ENCODE measurements at places on chromosomes 1 and 21.
A peak's percentile ranks its signal among the peaks of the same experiment; 100 is the strongest.

- no peak for DNase-seq
Observed at GRCh38 chr1:78143673-78144072, 97.9 kb downstream of the GIPC2 start.

DNA sequence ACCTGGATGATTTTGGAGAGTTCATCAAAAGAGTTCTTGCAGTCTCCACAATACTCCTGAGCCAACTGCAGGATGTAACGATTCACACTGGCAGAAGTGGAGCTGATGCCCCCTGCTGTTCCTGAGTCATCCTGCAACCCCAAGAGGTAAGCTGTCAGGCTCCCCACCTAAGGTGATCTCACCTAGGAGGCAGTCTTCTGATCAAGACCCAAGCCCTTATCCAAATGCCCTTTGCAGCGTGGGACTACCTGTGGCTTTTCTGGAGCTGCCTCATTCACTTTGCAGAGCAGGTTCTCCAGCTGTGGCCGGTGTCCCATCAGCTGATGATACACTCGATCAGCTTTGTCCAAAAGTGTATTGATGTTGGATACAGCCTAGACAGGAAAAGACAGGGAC lies 96.4 kb downstream of the UBR4 start:
- peak; percentile 45 for DNase-seq

GRCh38 chr1:227190321-227190720 lies 128.0 kb downstream of the CDC42BPA start:
- DNase-seq: no peak

DNA sequence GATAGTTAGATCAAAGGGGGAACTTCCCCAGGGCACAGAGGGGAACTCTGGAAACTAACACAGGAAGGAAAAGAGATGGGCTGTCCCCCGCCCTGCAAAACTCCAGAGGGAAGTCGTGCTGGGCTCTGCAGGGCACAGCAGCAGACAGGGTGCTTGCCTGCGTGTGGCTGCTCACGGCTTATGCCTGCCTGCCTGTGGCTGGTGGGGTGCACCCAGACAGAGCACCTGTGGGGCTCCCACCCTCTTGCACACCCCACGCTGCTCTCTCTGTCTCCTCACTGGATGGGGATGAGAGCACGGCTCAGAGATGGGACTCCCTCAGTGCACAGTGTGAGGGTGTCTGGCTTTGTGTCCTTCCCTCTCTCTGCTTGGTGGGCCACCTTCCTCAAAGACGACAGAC lies 13.5 kb upstream of the ETV3L start:
- no peak for DNase-seq

- no peak for DNase-seq
Observed at GRCh38 chr1:69191335-69191734, 376.4 kb upstream of the LRRC7 start.

DNA sequence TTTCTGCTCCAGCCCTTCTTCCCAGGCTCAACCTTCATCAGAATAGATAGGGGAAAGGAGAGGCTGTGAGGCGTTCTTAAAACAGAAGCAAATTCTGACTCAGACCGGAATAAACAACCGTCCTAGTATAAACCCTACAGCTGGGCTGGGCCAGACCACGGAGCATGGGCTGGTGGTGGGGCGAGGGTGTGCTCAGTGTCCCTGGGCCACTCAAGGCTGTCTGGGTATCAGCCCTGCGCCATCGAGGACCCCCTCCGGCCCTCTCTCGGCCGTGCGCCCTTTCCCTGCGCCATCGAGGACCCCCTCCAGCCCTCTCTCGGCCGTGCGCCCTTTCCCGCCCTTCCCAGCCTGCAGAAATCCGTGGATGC lies 36.0 kb downstream of the CAPN2 start:
- DNase-seq: no peak

- no peak for DNase-seq
Observed at GRCh38 chr1:39288735-39289465, 84.4 kb downstream of the MACF1 start.

DNA sequence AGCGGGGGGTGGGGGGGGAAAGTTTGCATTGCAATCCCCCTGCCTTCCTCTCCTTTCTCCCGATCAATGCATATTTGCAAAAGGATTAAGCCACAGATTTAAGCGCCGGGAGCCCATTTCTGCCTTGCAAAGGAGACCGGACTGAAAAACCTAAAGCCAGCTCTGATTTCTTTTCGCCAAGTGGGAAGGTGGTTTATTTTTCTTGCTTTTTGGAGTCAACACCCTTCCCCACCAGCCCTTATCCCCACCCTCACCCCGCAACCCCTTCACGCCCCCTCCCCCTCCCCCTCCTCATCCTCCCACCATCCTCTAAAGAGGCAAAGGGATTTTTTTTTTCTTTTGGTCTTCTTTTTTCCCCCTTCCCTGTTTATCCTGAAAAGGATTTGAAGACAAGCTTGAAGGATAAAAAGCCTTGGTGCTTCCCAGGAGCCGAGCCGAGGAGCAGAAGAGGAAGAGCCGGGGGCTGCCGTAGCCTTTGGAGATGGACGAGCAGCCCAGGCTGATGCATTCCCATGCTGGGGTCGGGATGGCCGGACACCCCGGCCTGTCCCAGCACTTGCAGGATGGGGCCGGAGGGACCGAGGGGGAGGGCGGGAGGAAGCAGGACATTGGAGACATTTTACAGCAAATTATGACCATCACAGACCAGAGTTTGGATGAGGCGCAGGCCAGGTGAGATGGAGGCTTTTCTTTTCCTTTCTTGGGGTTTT lies 513 bp downstream of the PBX1 start:
- no peak for DNase-seq

DNA sequence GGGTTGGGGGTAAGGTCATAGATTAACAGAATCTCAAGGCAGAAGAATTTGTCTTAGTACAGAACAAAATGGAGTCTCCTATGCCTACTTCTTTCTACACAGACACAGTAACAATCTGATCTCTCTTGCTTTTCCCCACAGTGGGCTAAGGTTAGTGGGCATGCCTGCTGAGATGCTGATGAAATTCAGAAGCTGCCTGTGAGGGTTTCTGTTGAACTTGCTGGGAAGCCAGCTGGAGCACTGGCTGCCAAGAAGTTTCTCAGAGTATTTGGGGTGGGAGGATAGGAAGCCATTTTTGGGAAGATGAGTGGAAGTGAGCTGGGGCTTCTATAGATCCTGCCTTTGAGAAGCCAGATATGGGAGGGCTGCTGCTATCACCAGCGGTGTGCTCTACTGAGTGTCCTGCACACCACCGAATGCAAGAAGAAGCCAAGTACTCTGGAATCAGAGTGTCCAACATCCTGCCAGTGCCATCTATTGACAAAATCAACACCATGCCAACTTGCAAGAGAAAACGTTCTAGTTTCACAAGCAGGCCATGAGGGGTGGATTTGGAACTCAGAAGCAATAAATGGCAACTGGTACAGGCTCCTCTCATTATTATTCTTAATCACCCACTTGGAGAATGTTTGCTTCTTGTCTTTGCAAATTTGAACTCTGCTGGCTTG lies 102.7 kb downstream of the PTPRU start:
- DNase-seq: no peak

DNA sequence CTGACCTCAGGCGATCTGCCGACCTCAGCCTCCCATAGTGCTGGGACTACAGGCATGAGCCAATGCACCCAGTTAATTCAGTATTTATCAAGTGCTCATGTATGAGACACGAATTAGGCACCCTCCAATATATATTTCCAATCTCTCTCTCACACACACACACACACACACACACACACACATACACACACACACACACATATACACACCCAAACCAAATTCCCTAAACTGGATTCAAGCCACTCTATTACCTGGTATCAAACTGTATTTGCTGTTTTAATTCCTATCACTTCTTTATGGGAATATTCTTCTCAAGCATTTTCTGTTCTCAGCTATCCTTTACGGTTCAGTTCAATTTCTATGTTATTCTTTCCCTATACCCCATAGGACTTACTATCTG lies 8.5 kb downstream of the ZNF644 start:
- no peak for DNase-seq

DNA sequence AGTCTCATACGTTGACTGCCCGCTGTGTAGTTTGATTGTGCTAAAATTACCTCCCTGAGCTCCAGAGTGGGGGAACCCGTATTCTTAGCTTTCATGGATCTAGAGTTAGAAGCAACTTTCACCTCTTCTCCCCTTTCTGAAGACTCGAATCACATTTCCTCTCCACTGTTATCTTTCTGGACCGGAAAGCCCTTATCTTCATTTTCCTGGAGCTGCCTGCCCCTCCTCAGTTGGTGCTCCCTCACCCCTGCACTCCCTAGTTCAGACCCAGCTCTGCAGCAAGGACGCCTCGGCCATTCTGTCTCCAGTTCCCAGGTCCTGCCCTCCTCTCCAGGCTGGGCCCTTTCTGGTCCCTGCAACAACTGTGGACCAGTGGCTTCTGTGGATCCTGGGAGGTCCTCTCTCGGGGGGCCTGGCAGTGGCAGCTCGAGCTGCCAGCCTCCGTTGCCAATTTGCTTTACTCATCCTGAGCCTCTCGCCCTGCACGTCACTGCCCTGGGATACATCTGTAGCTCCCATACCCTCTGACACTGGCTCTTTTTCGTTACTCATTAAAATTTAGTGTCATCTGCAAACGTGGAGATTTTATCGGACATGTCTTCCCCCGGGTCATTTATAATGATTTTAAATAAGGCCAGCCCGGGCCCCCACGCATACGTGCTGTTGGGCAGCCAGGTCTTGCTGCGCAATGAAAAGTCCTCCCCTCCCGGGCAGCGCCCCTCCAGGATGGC lies 141.5 kb upstream of the VAMP3 start:
- DNase-seq: no peak

DNA sequence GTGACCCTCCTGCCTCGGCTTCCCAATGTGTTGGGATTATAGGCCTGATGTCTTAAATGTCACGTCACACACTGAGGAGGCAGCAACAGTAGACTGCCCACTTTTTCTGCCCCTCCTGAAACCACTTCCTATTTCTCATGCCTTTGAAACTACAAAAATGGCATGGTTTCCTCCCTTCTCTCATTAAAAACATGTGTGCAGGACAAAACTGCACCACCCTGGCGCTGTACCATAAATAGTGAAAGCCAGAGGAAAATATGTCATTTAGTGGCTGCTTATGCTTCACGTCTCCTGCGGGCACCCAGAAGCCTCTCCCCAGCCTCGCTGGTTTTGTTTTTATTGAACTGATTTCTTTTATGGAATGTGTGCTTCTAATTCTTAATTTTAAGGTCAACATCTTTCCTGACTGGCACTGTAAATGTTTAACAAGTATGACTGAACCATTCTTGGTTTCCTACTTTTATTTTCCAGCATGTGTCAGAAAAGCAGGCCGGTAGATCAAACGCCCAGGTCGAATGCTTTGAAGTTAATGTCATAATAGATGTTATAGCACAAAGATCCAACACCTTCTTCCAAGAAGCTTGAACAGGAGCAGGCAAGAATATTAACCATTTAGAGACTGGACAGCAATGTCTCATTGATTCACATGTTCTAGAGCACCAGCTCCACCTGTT lies 59.6 kb upstream of the C1orf87 start:
- peak; percentile 37 for DNase-seq

GRCh38 chr1:15002325-15002724 lies 151.2 kb upstream of the TMEM51 start:
- no peak for DNase-seq

GRCh38 chr1:53715478-53715877 lies 23.5 kb downstream of the GLIS1 start:
- no peak for DNase-seq

DNA sequence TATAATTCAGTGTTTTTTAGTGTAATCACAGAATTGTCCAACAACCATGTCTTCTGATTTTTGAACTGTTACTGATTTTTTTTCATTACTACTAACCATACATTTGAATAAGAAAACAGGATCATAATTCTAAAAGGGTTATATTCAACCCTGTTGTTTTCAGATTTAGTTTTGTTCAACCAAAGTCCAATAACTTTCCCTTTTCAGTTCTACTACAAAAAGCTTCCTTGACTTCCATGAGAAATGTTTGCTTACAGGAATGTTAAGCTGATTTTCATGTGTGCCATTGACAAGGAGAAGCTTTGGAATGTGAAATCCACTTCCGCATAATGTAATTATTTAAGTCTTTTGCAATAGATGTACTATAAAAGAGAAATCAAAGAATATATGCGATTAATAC lies 72.0 kb upstream of the ZNF326 start:
- no peak for DNase-seq

- DNase-seq: no peak
Observed at GRCh38 chr1:173353350-173353749, 123.8 kb upstream of the PRDX6 start.

GRCh38 chr1:156664046-156664766 lies 13.0 kb downstream of the NES start:
- no peak for DNase-seq

GRCh38 chr1:170661646-170662411 lies 2.1 kb upstream of the PRRX1 start:
- DNase-seq: peak; percentile 29

- no peak for DNase-seq
Observed at GRCh38 chr1:8435569-8436071, 117.7 kb downstream of the SLC45A1 start.

- DNase-seq: peak; percentile 63
Observed at GRCh38 chr1:151945725-151946722, 36.7 kb upstream of the THEM4 start.

DNA sequence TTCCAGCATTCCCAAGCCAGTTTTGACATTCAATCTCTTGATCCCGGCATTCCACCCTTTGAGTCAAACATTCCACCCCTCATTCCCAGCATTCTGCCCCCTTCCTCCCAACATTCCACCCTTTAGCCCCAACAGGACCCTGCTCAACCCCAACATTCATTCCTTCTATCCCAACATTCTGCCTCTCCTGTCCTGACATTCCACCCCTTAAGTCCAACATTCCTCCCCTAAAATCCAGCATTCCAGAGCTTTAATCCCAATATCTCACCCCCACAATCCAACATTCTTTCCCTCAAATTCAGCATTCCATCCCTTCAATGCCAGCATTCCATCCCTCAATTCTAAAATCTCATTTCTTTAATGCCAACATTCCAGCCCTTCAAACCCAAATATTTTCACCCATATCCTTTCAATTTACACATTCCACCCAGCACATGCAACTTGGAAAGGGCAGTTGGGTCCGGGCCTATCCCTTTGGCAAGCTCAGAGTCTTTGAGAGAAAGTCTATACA lies 22.9 kb downstream of the DDX20 start:
- DNase-seq: no peak

DNA sequence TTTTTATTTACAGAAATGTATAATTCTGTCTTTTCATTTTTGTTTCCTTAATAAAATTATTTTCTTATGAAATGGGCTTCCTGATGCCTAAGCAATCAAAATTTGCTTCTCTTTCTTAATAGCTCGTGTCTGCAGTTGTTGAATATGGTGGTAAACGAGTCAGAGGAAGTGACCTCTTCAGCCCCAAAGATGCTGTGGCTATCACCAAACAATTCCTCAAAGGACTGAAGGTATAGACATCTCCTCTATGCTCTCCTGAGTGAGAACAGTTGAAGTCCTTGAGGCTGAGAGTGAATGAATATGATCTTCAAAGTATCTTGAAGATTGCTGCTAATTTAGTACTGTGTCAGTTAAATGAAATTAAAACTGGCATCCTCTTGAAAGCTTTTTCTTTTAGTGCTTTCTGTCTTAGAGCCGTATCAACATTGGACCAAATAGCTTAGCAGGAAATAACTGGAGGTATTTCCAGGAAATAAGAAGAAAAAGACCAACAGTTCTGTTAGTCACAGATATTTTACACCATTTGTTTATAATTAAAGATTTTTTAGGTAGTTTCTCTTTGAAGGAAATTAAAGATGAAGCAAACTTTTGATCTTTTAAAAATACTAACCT lies 24.7 kb downstream of the VPS45 start:
- no peak for DNase-seq

GRCh38 chr1:196577386-196577785 lies 30.9 kb downstream of the KCNT2 start:
- no peak for DNase-seq

- no peak for DNase-seq
Observed at GRCh38 chr1:87208931-87209330, 119.7 kb upstream of the LMO4 start.

Data from hematopoietic multipotent progenitor cell (in vitro differentiated cells).